SJCRH30 (cell line): ENCODE measurements at places on chromosomes 13 and 19. TPM values are rescaled to one million over a fixed set of nuclear protein-coding genes. Genes with fewer than 3 reads are reported as not detected.

Gene EID2
- 30.4 and 35.8 TPM in 2 replicates for total RNA-seq

Gene TMEM86B
- 2.3 and 2.5 TPM in 2 replicates for total RNA-seq

Gene OR7A17
- not detected in 2 replicates for total RNA-seq

Gene RFPL4A
- 1.1 TPM in 2 replicates for total RNA-seq

Gene ADGRE1
- not detected in 2 replicates for total RNA-seq

Gene ELSPBP1
- not detected in 2 replicates for total RNA-seq

Gene ENOX1
- 9.3 and 11.9 TPM in 2 replicates for total RNA-seq

Gene ZNF582
- total RNA-seq: 2.5 and 3.3 TPM in 2 replicates

Gene ATXN8OS
- total RNA-seq: not detected in 2 replicates

Gene ZNF155
- total RNA-seq: 6.8 and 8.1 TPM in 2 replicates

Gene RNF225
- total RNA-seq: 0.20 and 0.38 TPM in 2 replicates

Gene TNFSF13B
- 0.13 and 0.49 TPM in 2 replicates for total RNA-seq

Gene SIGLEC10
- total RNA-seq: not detected in 2 replicates

Gene POU2F2
- total RNA-seq: 0.10 and 0.16 TPM in 2 replicates

Gene ZNF763
- 0.40 and 0.51 TPM in 2 replicates for total RNA-seq

Gene ELOF1
- total RNA-seq: 37.3 and 38.1 TPM in 2 replicates

Gene KIR3DL3
- total RNA-seq: not detected in 2 replicates

Gene ZSCAN22
- total RNA-seq: 4.7 and 5.0 TPM in 2 replicates

Gene KIR2DL4
- total RNA-seq: not detected in 2 replicates

Gene SYNGR4
- total RNA-seq: not detected in 2 replicates

Gene SLC10A2
- total RNA-seq: not detected in 2 replicates

Gene WBP4
- total RNA-seq: 14.4 and 15.3 TPM in 2 replicates

Gene OR4F17
- total RNA-seq: 0.08 TPM in 1 of 2 replicates, not detected in the other

Gene ZNF225
- 5.1 and 6.3 TPM in 2 replicates for total RNA-seq

Gene FLT1
- 0.25 and 0.36 TPM in 2 replicates for total RNA-seq

Gene SERPINE3
- not detected in 2 replicates for total RNA-seq

Gene ZNF665
- total RNA-seq: 2.6 and 2.9 TPM in 2 replicates

Gene ZNF560
- 0.05 TPM in 1 of 2 replicates, not detected in the other for total RNA-seq

Gene MEIOSIN
- 0.08 TPM in 1 of 2 replicates, not detected in the other for total RNA-seq

Gene LMTK3
- total RNA-seq: not detected in 2 replicates

Gene CDX2
- total RNA-seq: not detected in 2 replicates

Gene JUNB
- total RNA-seq: 34.8 and 39.7 TPM in 2 replicates

Gene PRR20A
- total RNA-seq: not detected in 2 replicates

Gene TINCR
- not detected in 2 replicates for total RNA-seq

Gene PLEKHF1
- 1.7 and 2.0 TPM in 2 replicates for total RNA-seq

Gene TLE6
- 2.6 TPM in 2 replicates for total RNA-seq

Gene ZNF573
- 8.5 and 10.7 TPM in 2 replicates for total RNA-seq

Gene SLC25A41
- 0.14 TPM in 1 of 2 replicates, not detected in the other for total RNA-seq

Gene ZNF616
- total RNA-seq: 10.8 and 13.0 TPM in 2 replicates

Gene TMEM150B
- not detected in 2 replicates for total RNA-seq

Gene RXFP2
- total RNA-seq: not detected in 2 replicates

Gene FPR3
- total RNA-seq: not detected in 2 replicates

Gene ZNF20
- 6.9 and 9.2 TPM in 2 replicates for total RNA-seq

Gene HNRNPA1L2
- 9.4 and 9.6 TPM in 2 replicates for total RNA-seq

Gene KLF2
- total RNA-seq: 2.3 and 4.1 TPM in 2 replicates

Gene ZNF136
- total RNA-seq: 20.6 and 21.7 TPM in 2 replicates

Gene TRPC4
- 0.02 TPM in 1 of 2 replicates, not detected in the other for total RNA-seq
